ENCODE measurements at places on chromosomes 6 and 20.

GRCh38 chr6:52666071-52666470 is 4.8 kb upstream of the TMEM14A start:
- DNase-seq, result no peak

DNA sequence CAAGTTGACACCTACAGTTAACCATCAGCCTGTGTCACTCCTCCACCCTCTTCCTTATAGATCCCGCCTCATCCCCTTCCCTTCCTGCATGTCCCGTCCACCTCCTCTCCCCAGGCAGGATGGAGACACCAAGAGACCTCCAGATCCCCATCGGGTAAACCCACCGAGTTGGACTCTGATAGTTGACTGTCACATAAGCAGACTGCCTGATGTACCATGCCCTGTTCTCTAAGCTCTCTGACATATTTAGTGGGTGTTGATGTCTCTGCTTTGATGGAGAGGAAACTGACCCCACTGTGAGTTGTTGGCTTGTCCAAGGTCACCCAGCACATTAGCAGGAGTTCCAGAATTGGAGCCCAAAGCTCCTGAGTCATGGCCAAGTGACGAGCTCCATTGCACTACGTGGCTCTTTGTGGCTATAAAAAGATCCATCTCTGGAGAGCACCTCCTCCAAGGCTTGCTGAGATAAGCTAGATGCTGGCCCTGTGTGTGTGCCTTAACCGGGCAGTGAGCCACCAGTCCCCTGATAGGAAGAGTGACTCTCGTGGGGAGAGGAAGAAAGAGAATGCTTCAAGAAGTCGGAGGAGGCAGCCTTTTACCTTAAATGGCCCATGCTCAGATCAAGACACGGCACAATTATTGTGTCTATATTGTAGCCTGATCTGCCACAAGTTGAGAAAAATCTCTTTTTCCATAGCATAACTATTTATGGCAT is 236.0 kb upstream of the ECI2 start:
- DNase-seq, result no peak

DNA sequence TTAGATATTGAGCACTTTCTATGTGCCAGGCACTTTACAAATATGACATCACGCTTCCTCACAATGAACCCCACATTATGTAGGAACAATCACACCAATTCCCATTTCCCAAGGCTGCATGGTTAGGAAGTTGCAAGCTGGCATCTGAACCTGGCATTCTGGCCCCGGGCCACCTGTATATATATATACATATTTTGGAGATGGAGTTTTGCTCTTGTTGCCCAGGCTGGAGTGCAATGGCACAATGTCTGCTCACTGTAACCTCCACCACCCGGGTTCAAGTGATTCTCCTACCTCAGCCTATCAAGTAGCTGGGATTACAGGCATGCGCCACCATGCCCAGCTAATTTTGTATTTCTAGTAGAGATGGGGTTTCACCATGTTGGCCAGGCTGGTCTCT is 30.4 kb downstream of the SRC start:
- no peak for DNase-seq

GRCh38 chr6:13796781-13797180 is 17.6 kb downstream of the MCUR1 start:
- DNase-seq, result no peak

- DNase-seq, result no peak
Measured at GRCh38 chr20:4516876-4517275, 204.8 kb upstream of the PRND start.

GRCh38 chr6:139778688-139779087 is 404.2 kb upstream of the CITED2 start:
- no peak for DNase-seq

DNA sequence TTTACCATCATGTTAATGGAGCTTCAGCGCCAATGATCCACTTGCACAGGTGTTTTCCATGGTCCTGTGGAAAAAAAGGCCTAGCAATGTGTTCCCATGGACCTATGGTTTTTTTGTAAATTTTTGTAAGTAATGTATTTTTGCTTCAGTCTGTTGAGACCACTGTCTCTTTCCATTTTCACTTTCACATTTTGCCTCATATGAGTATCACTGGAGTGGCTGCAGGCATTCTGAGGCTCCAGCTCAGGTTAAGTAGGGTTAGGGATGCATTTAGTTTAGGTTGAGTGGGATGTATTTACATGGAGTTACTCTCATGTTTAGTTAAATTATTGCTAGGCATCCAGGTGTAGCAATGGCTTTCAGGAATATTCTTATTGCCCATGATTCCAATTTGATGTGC is 19.2 kb upstream of the LMBRD1 start:
- DNase-seq, result no peak

DNA sequence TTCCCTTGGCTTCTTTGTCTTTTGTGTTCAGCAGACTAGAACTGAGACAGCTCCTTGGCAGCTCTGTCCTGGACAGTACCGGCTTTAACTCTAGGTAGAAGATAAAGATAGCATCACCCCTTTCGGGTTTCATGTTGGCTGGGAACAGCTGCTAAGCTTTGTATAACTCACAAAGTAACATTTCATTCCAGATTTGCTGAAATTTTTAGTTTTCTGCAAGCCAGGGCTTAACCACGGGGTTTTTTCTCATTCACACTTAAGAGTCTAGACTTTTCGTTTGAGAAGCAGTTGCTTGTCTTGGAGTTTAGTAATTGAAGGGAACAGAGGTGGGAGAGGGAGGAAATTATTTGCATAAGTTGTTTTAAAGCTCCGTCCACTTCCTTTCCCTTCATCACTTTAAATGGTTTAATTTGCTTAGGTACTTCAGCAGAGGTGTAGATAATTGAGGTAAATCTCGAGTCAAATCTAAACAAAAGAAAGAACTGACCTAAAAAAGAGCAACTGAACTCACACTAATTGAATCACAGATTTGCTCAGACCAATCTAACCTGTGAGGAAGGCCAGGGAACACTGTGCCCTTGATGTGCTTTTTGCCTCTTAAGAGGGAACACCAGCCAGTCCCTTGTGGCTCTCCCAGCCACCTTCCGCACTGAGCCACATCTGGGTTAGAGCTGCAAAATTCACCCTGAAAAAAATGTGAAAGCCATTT is 48.3 kb downstream of the RREB1 start:
- no peak for DNase-seq

DNA sequence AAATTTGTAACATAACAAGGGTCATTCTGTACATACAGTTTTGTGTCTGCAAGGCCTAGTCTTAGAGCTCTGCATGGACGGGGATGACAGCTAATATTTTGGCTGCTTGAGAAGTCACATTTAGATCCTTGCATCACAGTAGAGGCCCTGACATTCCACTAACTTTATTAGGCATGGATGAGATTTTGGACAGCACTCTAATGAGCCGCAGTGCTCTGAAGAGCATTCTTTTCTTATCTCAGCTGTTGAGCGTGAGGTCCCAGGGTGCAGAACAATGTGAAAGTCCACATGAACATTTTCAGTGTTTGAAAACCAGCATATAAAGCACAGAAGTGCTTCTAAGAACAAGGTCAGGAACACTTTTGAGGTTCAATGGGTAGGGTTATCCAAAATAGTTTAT is 58.9 kb downstream of the IPCEF1 start:
- no peak for DNase-seq

DNA sequence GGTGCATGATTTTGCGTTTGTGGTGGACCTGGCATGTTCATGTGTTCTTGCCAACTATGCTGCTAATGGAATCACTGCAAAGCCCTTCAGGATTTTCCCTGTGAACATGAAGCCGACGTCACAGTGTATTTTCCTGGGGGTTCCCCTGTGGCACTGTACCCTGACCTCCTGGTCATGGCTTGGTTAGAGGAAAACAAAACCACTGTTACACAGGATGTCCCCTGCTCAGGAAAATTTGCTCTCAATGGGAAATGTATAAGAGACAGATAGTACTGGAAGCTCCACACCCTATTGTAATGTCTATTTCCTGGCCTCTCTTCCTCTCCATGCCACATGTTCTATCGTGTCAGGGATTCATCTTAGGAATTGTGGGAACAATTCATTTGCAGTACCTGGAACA is 19.7 kb downstream of the TSHZ2 start:
- DNase-seq, result no peak

GRCh38 chr6:115582386-115582785 is 478.3 kb downstream of the FRK start:
- DNase-seq, result no peak

GRCh38 chr20:33490023-33490933 is at the start of gene CBFA2T2:
Gene CBFA2T2, plus strand, starts transcription at chr20:33490096. Its CDS starts 172 bp downstream, at chr20:33490268.
- no peak for DNase-seq

GRCh38 chr20:37693242-37693634 is 592 bp upstream of the CTNNBL1 start:
- no peak for DNase-seq

Data from activated CD4-positive, CD25-positive, alpha-beta regulatory T cell treated with anti-CD3 and anti-CD28 coated beads, Interleukin-2, amount 50 U/mL, for 16 hours (primary cell).